ENCODE measurements at places on chromosomes 12 and 14.

DNA sequence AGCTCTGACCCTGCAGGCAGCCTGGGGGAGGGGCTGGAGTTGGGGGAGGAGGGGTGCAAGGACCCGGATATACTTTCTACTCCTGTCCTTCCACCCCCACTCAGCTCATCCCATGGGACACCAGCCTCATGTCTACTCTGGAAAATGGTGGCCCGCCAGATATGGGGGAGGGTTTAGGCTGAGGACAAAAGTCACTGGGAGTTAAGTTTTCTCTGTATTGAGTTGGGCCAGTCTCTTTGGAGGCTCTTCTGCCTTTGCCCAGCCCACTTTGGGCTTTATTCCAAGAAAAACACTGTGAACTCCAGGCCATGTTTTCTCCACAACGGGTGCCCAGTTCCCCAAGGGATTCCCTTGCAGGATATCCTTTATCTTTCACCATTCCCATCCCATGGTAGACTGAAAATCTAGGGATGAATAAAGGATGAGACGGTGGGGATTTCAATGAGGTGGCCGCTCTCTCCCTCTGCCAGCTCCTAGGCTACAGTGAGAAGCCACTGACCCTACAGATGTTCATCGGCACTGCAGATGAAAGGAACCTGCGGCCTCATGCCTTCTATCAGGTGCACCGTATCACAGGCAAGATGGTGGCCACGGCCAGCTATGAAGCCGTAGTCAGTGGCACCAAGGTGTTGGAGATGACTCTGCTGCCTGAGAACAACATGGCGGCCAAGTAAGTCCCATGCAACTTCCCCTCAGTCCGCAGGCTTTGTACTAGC lies 4.9 kb downstream of the NFATC4 start:
- DNase-seq: no peak
- H3K27me3 ChIP-seq: no peaks in the 10 kb centered on the region
- peaks cover 4% of the 10 kb centered on the region for H3K4me1 ChIP-seq
- no peaks in the 10 kb centered on the region for H3K36me3 ChIP-seq
- H3K27ac ChIP-seq: peak overlapping the region; percentile 40
- H3K4me3 ChIP-seq: no peak overlapping the region

GRCh38 chr14:62125793-62126192 lies 363.6 kb downstream of the SNAPC1 start:
- DNase-seq: no peak
- H3K4me1 ChIP-seq: no peaks in the 10 kb centered on the region
- no peaks in the 10 kb centered on the region for H3K27me3 ChIP-seq
- H3K4me3 ChIP-seq: no peak overlapping the region
- H3K27ac ChIP-seq: no peak overlapping the region
- no peaks in the 10 kb centered on the region for H3K36me3 ChIP-seq

- H3K4me3 ChIP-seq: no peak overlapping the region
- no peak for DNase-seq
- H3K27ac ChIP-seq: no peak overlapping the region
- no peaks in the 10 kb centered on the region for H3K27me3 ChIP-seq
These were observed 5.0 kb downstream of the TAMALIN start for GRCh38 chr12:52011602-52012214.

DNA sequence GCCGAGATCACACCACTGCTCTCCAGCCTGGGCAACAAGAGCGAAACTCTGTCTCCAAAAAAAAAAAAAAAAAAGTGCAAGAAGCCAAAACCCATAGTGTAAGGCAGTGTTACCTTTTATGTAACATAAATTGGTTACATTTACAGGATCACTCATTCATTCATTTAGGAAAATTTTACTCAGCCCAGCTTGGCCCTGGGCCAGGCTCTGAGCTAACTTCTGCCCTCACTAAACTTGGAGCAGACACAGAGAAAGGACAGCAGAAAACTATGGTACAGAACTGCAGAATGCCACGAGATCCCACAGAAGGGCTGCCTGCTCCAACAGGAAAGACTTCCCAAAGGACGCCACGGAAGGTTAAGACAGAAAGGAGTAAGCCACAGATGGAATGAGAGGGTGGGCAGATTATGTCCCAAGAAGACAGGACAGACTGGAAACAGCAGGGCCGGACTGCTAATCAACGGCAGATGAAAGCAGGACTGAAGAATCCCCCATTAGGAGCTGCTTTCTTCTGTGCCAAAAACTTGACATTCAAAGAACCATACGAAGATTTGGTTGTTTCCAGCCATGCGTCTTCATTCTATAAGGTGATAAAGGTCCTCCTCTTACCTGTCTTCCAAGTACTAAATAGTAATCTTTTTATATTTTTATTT lies 18.9 kb downstream of the PPP1R13B start:
- no peaks in the 10 kb centered on the region for H3K27me3 ChIP-seq
- H3K4me1 ChIP-seq: peaks cover 49% of the 10 kb centered on the region
- H3K4me3 ChIP-seq: no peak overlapping the region
- no peak for DNase-seq

GRCh38 chr14:93788543-93789227 lies 400 bp upstream of the PRIMA1 start:
- no peak overlapping the region for H3K4me3 ChIP-seq
- peaks cover 21% of the 10 kb centered on the region for H3K27me3 ChIP-seq
- no peaks in the 10 kb centered on the region for H3K36me3 ChIP-seq

DNA sequence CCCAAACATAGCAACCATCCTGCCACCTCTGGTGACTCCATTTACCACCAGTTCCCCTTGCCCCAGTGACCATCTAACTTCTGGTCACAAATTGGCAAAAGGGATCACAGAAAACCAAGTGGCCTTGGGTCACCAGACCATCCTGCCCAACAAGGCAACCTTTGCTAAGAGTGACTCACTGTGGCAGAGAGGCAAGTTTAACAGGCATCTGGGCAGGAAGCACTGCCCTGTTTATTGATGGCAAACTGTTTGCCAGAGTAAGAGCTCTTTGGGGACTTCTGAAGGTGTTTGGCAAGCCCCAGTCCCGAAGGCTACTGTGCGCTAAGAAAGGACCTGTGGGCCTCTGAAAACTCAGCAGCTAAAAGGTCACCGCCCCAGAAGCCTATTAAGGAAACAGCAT lies 28.2 kb upstream of the TMEM233 start:
- no peak overlapping the region for H3K27ac ChIP-seq
- H3K36me3 ChIP-seq: no peaks in the 10 kb centered on the region
- no peaks in the 10 kb centered on the region for H3K27me3 ChIP-seq
- no peak for DNase-seq
